NCI-H2171 (cell line): ENCODE measurements at places on chromosomes 7 and 10.

DNA sequence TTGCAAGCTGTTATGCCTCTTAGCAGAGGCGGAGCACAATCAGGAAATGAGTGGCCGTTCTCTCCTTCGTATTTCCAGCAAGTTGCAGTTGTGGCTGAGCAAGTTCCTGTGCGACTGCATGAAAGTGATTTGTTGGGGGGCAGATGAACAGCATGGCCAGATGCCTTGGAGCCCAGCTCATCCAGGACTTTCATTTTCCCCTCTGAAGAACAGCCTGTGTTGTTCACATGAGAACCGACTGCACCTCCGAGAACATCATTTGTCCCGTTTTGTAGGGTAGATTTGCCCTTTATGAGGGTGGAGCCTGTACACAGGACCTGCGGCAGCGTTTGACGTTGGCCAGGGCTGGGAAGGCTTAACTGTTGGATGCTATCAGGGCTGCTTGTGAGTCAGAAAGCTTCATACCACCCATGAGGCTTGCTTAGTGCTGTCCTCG lies 4.4 kb downstream of the BAG3 start:
- no peak for DNase-seq

GRCh38 chr7:74002474-74003017 lies 25.4 kb upstream of the ELN start:
- no peak for DNase-seq

GRCh38 chr7:40804477-40805215 lies 669.8 kb downstream of the SUGCT start:
- no peak for DNase-seq

GRCh38 chr10:51159841-51160240 lies 85.6 kb downstream of the PRKG1 start:
- no peak for DNase-seq

DNA sequence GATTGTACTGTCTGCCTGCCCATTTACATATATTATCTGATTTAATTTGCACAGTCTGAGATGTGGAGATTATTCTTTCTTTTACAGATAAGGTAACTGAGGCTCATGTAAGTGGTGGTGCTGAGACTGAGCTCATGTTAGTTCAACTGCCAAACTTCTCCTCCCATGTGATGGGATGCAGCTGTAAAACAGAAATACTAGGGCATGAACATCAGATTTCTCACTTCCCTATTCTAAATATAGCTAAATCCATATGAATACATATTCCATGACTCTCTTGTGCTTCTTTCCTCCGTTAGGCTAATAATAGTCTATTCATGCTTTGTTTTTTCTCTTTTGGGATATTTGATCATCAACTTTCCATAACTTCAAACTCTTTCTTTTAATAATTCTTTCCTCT lies 84.7 kb downstream of the PTPRZ1 start:
- DNase-seq: no peak

GRCh38 chr7:100895701-100895955 lies at the start of gene ACHE:
Gene ACHE, minus strand, starts transcription at chr7:100895888. Its CDS starts 1,656 bp downstream, at chr7:100894232.
- DNase-seq: no peak

- DNase-seq: no peak
These were observed 76.7 kb downstream of the ETV1 start for GRCh38 chr7:13912715-13913278.

- no peak for DNase-seq
These were observed 359.4 kb downstream of the SORCS1 start for GRCh38 chr10:106804992-106805582.

- no peak for DNase-seq
These were observed 6.4 kb downstream of the DPY19L1 start for GRCh38 chr7:35030848-35031247.

DNA sequence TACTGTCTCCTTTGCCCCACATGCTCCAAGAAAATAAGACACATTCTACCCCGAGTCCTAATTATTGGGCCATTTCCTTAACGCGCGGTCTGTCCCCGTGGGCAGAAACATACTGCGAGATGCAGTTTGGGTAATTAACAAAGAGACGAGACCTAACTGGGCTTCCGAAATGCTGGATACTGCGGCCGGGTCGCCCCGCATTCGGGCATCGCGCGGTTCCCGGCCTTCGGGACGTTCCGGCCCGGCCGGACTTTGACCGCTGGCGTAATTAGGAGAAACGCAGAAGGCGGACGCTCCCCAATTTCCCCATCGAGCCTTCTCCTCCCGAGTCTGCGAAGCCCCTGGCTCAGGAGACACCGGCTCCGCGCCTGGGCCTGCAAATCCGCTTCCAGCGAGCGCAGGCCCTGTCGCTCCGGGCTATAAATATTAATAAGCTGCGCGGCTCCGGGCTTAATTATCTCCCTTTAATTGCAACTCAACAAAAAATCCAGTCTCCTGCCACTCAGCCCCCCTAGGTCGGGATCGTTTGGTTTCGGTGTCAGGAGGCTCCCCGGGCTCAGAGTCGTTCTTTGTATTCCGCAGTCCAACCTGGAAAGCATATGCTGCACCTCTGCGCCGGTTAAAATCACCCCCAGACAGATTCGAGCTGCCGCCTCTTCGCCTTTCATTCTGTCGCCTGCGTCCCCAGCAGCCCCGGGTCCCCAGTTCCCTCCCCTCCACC lies 131.5 kb downstream of the SPAG6 start:
- DNase-seq: no peak

- DNase-seq: no peak
These were observed 29.2 kb upstream of the ATRNL1 start for GRCh38 chr10:115063701-115064658.
